ENCODE measurements at places on chromosomes 12 and 14.

DNA sequence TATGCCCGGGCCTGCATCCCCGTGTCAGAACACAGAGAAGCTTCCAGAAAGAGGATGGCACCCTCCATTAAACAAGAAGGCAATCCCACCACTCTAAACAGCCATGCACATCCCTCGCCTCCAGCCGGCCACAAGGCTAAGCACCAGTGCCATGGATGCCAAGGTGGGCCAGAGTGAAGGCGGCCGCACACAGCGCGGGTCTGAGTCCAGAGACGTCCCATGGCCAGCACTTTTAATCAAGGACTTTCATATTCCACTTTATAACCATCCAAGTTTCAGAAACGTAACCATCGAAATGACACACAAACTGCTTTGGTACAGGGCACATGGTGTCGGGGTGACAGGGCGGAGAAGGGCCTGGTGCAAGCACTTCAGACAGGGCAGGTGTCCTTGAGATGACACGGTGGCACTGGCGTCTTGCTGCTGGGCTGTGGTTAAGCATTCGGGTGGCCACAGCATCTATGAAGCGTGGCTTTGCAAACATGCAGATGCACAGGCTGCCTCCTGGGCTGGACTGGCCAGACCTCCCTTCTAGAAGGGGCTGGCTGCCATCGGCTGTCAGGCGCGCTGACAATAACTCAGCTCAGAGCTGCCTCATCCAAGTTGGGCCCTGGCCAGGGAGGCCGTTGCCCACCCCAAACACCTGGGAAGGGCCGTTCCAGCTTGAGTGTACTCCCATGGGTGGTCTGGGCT, 117.2 kb downstream of the RFLNA start:
- no peak for DNase-seq

GRCh38 chr14:50871228-50871627, 625 bp upstream of the ABHD12B start:
- no peak for DNase-seq

DNA sequence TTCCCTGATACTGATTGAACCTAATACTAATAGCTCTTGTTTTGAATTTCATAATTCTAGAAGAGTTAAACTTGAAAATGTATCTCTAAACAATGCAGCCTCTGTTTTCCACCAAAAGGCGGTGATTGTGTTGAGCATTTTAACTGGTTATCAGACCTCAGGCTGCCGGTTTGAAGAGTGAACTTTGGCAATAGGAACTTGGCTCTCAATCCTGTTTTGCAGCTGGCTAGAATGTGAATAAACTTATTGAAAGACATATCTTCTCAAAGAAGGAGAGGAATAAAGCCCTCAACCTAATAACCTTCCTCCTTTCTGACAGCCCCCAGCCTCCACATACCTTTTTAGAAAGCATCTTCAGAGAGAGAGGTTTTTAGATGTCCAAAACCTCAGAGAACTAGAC, 105.4 kb downstream of the SRGAP1 start:
- peak; percentile 32 for DNase-seq

- DNase-seq: no peak
These were observed 164.6 kb downstream of the GCH1 start for GRCh38 chr14:54738009-54738408.

DNA sequence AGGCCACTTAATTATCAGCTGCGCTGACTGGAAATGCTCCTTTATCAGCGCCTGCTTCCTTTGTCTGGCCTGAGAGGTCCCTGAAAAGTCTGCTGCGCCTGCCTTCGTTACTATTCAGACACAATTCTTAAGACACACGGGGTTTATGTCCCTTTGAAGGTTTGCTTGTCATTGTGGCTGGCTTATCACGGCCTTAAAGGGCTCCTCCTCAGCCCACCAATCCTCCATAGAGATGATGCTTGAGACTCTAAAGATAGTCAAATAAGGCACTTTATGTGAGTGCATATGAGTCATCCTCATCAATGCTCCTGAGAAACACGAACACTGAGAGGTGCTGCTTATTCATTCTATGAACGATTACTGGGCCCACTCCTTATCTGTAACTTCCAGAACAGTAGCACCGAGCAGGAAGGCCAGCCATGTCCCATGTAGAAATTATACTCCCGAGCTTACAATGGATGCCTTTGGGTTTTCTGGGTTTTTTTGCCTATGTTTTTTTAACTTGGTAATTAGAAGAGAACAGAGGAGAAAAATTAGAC, 1268.2 kb upstream of the TMEM132C start:
- DNase-seq: no peak

DNA sequence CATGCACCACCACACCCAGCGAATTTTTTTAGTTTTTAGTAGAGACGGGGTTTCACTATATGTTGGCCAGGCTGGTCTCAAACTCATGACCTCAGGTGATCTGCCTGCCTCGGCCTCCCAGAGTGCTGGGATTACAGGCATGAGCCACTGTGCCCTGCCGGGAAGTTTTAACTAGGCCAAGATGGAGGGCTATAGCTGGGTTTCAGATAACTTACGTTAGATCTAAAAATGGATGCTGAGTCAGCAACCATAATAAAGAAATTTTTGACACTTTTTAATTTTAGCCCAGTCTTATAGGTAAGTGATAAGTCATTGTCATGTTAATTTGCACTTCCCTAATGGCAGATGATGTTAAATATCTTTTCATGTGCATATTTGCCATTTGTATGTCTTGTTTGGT, 14.4 kb downstream of the ZDHHC17 start:
- DNase-seq: no peak

DNA sequence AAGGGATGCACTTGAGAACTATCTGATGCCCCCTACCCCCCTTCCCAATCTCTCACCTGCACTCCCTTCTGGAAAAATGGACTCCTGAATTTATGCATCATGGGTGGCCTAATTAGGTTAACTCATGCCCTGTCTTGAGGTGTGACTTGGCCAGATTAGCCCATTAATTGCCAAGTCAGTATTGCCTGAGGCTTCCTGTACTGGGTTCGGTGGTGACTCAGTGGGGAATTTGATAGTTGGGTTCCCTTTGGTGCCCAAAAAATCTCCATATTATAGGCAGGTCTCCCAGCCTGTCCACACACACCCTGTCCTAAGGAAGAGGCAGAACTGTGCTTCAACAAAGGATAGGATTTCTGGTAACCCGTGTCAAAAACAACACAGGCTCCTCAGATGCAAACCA, 146.1 kb downstream of the CHST11 start:
- no peak for DNase-seq

DNA sequence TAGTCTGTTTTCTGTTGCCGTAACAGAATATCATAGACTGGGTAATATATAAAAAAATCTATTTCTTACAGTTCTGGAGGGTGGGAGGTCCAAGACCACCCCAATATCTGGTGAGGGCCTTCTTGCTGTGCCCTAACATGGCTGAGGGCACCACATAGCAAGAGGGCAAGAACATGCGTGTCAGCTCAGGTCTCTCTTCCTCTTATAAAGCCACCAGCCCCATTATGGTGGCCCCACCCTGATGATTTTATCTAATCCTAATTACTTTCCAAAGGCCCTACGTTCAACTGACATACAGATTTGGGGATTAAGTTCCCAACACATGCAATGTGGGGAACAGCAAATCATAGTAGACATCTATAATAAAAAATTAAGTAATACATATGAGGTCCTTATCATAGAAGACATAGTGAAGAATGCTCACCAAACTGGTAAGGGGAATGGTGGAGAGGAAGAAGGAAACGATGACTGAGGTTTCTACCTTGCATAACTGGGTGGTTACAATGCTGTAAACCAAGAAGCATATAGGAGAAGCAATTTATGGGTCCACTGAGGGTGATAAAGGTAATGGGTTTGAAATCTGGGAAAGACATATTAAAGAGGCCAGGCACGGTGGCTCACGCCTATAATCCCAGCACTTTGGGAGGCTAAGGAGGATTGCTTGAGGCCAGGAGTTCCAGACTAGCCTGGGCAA, 27.0 kb downstream of the BTBD7 start:
- DNase-seq: no peak

DNA sequence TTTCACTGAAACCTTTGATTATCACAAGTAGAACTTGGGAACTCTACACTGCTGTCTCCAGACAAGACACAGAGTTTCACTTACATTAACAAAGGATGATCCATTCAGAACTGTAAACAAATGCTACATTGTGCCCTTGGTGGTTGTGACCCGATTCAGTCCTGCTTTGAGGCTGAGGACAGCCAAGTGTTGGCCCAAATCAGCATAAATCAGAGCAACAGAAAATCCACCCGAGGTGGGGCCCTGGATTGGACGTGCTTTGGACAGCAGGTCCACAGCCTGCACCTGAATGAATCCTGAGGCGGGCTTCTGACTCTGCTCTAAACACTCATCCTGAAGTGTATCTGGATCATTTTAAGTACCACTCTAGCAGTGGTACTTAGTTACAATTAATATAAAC, 68.8 kb downstream of the PPP2R5C start:
- no peak for DNase-seq

DNA sequence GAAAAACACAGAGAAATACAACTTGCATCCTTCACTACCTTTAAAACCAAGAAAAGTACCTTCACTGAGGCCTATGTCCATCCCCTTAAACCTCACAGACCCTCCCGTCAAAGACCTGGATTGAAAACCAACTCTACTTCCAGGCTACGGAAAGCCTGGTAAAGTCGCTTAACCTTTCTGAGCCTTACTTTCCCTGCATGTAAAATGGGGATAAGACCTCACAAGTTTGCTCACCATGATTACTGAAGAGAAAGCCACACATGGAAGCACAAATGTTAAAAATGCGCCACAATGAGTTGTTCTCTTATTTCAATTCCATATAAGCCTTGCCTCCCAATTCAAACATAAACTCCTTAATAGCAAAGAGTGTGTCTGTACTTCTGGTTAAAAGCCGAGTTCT, 8.4 kb downstream of the ACTN1 start:
- DNase-seq: no peak
